ENCODE measurements at places on chromosomes 1 and 21.
A peak's percentile ranks its signal among the peaks of the same experiment; 100 is the strongest.

DNA sequence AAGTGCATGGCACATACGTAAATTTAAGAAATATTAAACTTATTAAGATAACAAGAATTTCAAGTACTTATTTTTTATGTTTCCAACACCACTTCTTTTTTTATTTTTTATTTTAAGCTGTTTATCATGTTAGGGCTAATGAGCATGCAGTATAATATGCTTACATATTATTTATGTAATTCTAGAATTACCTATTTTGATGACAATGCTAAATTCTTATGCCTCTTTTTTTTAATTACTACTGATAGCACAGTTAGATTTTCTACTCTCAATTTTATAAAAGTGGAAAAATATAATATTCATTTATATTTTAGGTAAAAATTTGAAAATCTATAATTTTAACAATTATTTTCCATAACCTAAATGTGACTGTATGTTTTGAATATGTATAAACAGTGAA is 713.0 kb downstream of the MRPL39 start:
- DNase-seq, result no peak

DNA sequence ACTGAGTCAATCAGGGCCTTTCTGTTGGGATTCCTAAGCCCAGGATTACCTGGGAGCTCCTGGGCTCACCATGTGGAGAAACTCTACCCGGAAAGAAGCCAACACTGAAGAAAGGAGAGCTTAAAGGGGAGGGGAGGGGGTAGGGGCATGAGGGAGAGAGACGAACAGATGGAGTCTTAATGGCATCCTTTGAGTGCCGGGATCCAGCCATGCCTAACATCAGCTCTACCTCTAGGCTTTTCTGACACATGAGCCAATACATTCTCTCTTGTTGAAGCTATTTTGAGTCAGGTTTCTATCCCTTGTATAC is 75.0 kb downstream of the NPHP4 start:
- DNase-seq, result no peak

DNA sequence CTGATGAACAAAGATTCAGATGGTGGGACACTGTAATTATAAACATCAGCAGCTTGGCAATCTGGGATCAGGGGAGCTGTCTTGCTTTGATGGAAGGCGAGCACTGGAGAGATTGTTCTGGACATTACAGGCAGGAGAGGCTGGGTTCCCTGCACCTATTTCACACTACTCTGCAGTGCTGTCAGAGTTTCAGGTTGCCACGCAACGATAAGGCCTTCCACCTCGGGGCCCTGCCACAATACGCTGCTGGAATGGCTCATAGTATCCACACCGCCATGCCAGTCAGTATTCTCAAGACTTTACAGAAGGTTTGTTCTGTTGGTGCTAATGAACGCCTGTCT is 96.8 kb downstream of the GLIS1 start:
- DNase-seq, result no peak

DNA sequence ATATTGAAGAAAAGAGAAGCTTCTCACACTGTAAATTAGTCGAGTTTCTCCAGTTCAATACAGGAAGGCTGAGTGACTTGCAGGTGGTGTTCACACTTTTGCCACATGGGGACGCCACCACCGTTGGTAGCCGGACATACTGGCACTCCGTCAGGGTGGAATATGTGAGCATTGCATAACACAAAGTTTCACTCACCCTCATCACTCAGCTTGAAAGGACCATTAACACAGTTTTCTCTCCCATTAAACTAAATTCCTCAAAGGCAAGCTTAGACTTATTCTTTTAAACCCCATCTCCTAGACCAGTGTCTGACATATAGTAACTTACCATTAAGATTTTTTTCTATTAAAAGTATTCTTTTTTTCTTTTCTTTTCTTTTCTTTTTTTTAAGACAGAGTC is 105.3 kb upstream of the SERBP1 start:
- no peak for DNase-seq

GRCh38 chr1:8821084-8821483 is 3.6 kb upstream of the RERE start:
- no peak for DNase-seq

- no peak for DNase-seq
Measured at GRCh38 chr1:23699280-23700179, 7.9 kb downstream of the RPL11 start.

DNA sequence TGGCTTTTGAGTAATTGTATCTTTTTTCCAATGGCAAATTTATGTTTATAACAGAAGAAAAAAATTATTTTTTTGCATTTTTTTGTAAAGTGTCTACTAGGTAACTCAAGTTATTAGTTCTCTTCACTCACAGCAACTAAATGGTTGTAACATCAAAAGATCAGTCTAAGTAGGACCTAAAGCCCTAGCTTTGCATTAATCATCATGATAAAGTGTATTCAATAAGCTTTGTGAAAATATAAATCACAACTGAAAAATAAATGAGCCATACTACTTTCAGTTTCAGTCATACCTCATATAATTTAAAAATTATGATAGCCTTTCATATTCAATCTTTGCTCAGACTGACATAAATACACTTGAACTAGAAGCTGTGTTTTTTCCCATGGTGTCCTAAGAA is 6.9 kb downstream of the TAF5L start:
- no peak for DNase-seq

- no peak for DNase-seq
Measured at GRCh38 chr1:54839824-54840223, 38.7 kb upstream of the TTC22 start.

DNA sequence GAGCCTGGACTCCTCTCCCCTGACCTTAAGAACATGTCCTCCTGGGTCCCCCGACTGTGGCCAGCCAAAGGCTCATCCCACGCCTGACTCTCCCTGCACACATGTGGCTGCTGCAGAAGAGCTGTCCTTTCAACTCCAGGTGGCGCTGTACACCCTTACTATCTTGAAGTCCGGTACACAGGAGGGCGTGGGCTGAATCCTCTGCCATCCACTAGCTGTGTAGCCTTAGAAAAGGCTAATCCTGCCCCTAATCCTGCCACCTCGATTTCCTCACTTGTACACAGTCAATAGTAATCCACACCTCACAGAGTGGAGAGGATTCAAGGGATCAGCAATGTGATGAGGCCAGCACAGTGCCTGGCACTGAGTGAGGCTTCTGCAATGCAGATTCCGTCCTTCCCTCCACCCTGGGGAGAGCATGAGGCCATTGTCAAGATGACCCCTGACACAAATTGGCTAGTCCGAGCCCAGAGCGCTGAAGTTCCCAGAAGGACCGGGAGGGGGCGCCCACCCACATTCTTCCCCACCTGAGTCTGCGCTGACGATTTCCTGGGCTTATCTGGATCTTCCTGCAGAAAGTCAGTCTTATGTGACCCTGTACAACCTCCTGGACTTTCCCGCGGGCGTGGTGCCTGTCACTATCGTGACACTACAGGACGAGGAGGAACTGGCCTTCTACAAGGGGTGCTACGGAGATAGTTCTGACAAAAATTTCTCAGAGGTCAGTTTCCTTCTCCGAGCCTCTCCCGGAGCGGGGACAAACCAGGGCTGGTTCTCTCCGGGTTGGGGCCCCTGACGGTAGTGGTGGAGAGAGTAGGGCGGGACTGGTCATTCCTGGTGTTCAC is 47.1 kb upstream of the DMBX1 start:
- DNase-seq, result peak; percentile 93

- DNase-seq, result no peak
Measured at GRCh38 chr1:108077991-108078390, 113.0 kb upstream of the VAV3 start.

GRCh38 chr1:43300378-43301094 is at the start of gene TIE1:
Gene TIE1, plus strand, starts transcription at chr1:43300982. Its CDS starts 90 bp downstream, at chr1:43301072.
- DNase-seq, result no peak

DNA sequence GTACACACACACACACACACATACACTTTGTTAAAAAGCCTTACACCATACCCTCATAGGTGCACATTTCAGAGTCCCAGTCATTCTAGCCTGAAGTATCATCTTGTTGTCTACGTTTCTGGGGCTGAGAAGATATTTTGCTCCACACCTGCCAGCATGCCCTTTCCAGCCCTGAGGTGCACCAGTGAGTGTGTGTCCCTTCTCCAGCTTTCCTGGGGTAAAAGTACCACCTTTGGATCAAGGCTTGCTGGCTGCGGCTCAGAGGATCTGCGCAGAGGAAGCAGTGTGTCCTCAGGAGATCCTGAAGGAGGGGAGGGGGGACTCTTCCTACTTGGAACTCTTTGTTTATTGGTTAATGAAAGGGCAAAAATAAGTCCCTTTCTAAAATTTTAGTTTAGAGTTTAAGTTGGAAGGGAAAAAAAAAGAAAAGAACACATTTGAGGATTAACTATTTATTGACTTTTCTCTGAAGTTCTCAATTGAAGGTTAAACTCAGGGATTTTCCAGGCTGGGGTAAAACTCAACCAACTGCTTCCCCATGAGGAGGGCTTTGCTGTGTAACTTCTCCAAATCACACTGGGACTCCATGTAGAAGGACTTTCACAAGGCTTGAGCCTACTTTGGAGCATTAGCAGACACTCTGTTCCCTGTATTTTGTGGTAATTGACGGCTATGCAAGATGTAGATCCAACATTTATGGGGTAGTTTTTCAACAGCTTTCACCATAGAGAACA is 200.3 kb upstream of the SGIP1 start:
- no peak for DNase-seq

DNA sequence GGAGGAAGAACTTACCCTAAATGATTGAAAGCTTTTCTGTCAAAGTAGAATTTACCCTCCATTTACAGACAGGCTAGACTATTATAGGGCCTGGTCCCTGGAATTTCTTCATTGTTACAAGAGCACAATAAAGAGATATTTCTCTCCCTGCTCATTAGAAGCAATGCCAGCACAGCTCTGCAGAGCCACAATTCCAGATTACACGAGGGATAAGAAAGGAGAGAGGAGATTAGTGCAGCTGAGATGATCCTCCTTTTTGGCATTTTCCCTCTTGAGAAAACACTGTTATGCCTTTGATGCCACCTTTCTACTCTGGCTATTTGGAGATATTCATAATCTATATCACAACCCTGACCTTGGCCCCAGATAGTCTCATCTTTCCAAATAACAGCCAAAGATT is 1119.5 kb upstream of the TMPRSS15 start:
- no peak for DNase-seq

DNA sequence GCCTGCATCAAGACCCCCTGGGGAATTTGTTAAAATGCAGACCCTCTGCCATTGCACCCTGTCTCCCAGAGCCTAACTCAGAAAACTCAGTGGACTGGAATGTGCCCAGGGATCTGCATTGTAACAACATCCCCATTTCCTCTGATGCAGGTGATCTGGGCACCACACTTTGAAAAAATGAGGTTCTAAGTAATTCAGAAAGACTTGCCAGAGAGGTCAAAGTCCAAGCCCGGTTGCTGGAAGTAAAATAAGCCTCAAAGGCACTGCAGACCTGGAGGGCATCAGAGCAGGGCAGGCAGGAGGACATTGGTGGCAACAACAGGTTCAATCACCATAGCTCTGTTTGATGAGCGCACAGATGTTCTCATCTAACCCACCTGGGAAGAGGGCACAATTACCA is 90.7 kb downstream of the SYT2 start:
- DNase-seq, result no peak

- DNase-seq, result no peak
Measured at GRCh38 chr1:225923381-225923691, 714 bp downstream of the PYCR2 start.

GRCh38 chr1:201080135-201080534 is 32.1 kb downstream of the CACNA1S start:
- no peak for DNase-seq

GRCh38 chr1:89085781-89086180 is 20.8 kb upstream of the GBP1 start:
- peak; percentile 47 for DNase-seq

GRCh38 chr1:19323987-19324664 is 12.0 kb downstream of the SLC66A1 start:
- no peak for DNase-seq

GRCh38 chr1:230131457-230131856 is 64.4 kb downstream of the GALNT2 start:
- no peak for DNase-seq

- no peak for DNase-seq
Measured at GRCh38 chr1:187051618-187052232, 223.0 kb downstream of the PLA2G4A start.

Data from iPS DF 19.7 (cell line).